ENCODE measurements at places on chromosomes 16 and 17.

GRCh38 chr17:3845291-3845620, 790 bp downstream of the NCBP3 start:
- no peak for DNase-seq

DNA sequence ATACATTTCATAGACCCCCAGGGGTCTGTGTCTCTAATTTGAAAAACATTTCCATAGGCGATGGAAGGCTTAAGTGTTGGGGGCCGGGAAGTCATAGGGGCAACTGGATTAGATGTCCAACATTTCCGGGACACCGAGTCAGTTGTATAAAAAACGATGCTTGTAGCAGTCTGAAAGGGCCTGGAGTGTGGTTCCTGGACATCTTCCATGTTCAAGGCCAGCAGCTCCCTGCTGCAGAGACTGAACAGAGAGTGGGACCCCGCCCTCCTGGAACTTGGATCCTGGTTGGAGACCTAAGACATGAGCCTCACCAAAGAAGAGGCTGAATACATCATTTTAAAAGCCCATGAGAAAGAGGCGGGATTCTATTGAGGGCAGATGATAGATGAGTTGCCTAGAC, 82.0 kb upstream of the ZNF423 start:
- DNase-seq = no peak

- no peak for DNase-seq
Observed at GRCh38 chr17:1592751-1593629, 30.4 kb upstream of the PITPNA start.

DNA sequence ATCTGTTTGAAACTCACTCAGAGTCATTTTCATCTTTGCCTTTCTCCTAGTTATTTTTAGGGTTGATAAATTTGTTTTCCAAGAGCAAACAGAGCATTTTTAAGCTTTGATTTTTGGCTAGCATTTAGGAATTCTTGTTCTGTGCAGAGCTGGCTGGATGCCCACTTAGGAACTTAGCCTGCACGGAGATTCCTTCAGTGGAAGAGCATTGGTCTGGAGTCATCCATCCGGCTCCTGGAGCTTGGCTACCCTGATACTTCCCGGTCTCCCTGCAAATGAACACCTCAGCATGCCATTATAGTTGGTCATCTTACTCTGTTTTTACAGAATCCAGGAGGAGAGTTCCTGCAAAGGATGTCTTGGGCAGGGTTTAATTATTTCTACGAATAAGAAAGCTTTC, 57.1 kb downstream of the SPECC1 start:
- DNase-seq = peak; percentile 45

DNA sequence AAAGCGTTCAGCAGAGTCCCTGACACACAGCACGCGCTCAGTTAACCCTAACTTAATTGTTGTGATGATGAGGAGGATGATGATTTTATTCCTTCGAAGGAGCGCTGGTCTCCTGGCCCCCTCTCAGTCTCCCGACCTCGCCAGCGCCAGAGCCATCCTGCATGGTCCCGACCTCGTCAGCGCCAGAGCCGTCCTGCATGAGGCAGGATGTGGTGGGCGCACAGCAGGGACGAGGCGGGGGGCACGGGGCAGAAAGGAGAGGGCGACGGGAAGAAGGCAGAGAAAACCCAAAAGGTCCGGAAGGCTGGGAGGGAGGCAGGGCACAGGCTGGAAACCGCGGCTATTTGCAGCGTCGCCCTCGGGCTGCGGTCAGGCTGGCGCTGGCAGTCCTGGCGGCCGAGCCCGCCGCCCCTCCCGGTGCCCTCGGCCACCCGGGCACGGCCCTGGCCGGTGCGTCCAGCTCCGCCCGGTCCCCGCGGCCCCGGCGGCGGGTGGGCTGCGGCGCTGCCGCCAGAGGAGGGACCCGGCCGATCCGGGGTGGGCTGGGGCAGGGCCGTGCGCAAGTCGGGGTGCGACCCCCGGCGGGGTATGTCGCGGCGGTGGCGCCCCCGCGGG, 3.0 kb upstream of the TAC4 start:
- DNase-seq = no peak

DNA sequence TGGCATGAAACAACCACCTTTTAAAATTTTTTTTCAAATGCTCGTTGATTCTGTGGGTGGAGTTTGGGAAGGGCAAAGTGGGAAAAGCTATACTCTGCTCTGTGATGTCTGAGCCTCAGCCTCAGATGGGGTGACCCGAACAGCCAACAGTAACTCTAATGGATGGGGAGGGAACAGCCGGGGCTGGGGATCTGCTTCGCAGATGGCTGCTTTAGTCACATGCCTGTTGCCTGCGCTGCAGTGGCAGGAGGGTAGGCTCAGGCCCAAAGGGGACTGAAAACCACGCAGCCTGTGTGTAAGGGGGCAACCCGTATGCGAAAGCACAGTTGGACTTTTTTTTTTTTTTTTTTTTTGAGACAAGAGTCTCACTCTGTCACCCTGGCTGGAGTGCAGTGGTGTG, 14.9 kb upstream of the MAPK3 start:
- DNase-seq = peak; percentile 20

DNA sequence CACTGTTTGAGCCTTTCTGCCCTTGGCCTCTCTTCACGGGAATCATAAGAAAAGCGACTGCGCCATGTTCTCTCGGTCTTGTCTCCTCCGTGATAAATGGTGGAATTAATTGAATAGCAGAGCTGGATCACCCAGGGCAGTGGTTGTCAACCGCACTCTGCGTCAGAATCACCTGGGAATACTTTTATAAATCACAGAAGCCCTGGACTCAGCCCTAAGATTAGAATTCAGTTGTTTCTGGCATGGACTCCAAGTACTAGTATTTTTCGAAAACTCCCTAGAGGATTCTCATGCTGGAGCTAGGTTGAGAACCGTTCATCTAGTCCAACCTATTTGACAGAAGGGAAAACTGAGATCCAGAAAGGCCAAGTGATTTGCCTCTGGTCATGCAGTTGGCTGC, 64.1 kb downstream of the SPACA3 start:
- DNase-seq = no peak

GRCh38 chr17:5283571-5284315, 1.7 kb downstream of the RABEP1 start:
- no peak for DNase-seq
